ENCODE measurements at places on chromosomes 12 and 14.

- DNase-seq = no peak
These were observed 96.1 kb upstream of the SLC16A7 start for GRCh38 chr12:59499774-59500173.

DNA sequence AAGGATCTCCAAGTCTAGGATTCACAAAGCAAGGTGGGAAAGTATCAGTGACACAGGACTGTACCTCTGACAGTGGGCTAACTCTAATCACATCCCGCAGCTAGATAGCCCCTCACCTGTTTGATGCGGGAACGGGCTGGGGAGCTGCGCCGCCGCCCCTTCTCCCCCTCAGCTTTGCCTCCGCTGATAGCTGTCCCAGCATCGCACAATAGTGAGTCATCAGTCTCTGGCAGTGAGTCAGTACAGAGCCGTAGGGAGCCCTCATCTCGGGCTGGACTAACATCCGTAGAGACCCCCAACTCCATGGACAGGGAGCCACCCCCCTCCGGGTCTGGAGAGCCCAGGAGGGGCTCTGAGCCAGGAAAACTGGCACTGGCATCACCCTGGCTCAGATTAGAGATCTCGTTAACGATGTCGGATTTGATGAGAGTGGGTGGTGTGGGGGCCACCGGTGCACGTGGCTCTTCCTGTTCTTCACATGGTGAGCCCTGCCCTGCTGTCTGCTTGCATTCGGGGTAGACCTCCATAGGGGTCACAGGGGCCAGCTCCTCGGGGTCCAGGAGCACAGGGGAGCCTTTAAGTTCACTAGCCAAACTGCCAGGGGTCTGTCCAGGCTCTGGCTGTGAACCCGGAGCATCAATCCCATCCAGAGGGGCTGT lies 10.9 kb downstream of the KMT2D start:
- no peak for DNase-seq

- DNase-seq = no peak
These were observed 52.6 kb downstream of the DYRK2 start for GRCh38 chr12:67701121-67701520.

DNA sequence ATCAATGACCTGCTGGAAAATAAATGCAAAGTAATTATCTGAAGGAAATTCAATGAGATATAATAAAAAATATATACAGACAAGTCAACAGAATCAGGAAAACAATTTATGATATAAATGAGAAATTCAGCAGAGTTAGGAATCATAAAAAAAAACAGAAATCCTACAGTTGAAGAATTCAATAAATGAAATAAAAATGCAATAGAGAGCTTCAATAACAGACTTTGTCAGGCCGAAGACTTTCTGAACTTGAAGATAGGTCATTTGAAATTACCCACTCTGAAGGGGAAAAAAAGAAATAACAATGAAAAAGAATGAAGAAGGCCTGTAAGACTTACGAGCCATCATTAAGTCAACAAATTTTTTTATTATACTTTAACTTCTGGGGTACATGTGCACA lies 15.5 kb upstream of the GARIN2 start:
- DNase-seq = no peak

- no peak for DNase-seq
These were observed 15.0 kb downstream of the CCND2 start for GRCh38 chr12:4288296-4289131.

DNA sequence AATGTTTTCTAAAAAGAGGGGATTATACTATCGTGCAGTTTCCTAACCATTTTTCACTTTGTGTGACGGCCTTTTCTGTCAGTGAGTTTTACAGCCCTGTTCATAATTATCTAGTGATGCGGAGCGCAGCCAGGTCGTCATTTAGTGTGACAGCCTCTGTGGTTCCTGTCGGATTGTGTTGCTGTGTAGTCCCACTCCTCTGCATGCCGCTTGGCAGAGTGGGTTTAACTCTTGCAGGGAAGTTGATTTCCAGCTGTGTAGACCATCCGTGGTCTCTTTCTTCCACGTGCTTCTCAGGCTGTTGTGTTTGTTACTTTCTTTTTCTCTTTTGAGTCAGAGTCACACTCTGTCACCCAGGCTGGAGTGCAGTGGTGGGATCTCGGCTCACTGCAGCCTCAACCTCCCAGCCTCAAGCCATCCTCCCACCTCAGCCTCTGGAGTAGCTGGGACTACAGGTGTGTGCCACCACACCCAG lies 8.6 kb downstream of the RAN start:
- no peak for DNase-seq

DNA sequence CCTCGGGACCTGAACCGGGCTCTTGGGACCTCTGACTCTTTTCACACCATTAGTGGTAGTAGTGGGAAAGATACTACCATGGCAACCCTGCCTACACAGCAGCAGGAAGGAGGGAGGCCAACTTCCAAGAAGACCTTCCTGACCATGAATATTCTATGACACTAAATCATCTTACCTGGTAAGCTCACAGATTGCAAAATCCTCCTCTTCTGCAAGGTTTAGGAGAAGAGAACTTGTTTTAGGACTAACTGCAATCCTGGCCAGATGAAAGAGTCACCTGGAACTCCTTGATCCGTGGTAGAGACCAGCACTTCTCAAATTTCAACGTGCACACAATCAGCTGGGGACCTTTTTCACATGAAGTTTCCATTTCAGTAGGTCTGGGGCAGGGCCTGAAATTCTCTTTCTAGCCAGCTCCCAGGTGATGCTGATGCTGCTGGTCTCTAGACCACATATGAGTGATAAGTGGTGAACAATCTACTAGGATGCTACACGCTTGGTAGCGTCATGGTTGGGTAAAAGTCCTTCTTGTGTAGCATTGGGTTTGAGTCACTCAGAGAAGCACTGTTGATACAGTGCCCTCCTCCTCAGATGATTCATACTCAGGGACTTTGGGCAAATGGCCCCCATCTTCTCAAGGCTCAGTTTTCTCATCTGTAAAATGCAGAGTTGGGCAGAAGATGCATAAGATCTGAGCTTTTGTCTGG lies 35.6 kb upstream of the FICD start:
- DNase-seq = no peak

GRCh38 chr14:31229009-31229408 lies 21.4 kb upstream of the HECTD1 start:
- DNase-seq = no peak

GRCh38 chr14:104223101-104224041 lies 85.0 kb downstream of the KIF26A start:
- DNase-seq = no peak

DNA sequence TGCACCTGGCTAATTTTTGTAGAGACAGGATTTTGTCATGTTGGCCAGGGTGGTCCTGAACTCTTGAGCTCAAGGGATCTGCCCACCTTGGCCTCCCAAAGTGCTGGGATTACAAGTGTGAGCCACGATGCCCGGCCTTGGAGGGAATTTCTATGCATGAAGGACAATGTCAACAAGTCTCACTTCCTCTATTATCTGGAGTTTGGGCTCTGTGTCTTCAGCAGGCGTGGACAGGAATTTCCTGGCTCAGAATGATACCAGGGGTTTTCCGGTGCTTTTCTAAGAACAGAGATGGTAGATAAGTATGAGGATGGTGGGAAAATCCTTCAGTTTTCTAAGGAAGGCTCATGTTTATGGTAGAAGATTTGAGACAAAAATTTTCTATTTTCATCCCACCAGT lies 75.0 kb upstream of the CCDC60 start:
- DNase-seq = no peak

DNA sequence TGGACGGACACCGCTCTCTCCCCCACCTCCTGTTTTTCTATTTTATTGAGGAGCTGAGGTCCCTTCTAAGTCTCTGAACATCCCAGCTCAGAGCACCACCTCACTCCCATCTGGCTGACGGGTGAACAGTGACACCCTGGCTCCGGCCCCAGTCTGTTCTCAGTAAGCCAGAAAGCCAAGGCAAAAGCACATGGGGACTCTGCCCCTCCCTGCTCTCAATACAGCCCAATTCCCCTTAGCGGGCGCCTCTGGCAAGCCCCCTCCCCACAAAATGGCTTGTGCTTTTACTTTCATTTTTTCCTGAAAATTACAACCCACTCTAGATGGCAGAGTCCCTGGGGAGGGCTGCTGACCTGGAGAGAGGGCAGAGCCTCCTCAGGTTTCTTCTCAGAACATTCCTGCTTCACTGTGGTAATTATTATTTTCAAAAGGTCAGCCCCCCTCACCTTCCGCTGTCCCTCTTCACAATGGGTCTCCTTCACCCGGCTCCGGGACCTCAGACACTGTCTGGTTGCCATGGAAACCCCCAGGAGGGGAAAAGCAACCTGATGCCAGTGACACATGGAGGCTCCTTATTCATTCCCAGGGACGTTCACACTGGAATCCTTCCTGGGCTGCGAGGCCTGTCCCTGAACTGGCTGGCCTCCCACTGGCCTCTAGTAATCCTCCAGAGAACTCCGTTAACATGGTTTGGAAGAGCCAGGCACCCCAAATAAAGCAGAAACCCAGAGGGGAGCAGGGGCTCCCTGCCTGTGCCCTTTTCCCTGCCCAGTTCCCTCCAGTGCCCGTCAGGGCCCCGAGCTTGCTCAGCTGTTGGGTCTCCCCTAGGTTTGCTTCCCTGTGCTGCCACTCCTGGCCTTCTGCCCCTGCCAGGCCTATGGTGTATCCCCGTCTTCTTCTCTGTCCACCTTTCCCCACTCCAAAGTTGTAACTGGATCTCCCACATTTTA lies 15.9 kb downstream of the COL2A1 start:
- DNase-seq = no peak

GRCh38 chr14:60616461-60616959 lies 32.8 kb downstream of the SIX1 start:
- DNase-seq = no peak

All from stimulated activated CD4-positive, alpha-beta T cell treated with anti-CD3 and anti-CD28 coated beads, Interleukin-1b, Interleukin-23, amount 100 ng/mL, for 1 hour (primary cell).